Cerebellar nuclear complex (tissue), 1 donor: ENCODE measurements at places on chromosomes 7 and 10.

GRCh38 chr7:54556121-54556520, 13.9 kb downstream of the VSTM2A start:
- no peak for DNase-seq

DNA sequence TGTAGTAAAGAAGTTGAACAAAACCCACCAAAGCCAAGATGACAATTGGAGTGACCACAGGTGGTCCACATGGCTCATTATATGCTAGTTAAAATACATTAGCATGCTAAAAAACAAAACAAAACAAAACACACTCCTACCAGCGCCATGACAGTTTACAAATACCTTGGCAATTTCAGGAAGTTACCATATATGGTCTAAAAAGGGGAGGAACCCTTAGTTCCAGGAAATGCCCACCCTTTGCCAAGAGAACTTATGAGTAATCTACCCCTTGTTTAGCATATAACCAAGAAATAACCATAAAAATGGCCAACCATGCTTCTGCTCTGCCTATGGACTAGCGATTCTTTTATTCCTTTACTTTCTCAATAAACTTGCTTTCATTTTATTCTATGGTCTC, 979.1 kb upstream of the POT1 start:
- no peak for DNase-seq

GRCh38 chr10:110419265-110419664, 78.4 kb upstream of the DUSP5 start:
- no peak for DNase-seq

DNA sequence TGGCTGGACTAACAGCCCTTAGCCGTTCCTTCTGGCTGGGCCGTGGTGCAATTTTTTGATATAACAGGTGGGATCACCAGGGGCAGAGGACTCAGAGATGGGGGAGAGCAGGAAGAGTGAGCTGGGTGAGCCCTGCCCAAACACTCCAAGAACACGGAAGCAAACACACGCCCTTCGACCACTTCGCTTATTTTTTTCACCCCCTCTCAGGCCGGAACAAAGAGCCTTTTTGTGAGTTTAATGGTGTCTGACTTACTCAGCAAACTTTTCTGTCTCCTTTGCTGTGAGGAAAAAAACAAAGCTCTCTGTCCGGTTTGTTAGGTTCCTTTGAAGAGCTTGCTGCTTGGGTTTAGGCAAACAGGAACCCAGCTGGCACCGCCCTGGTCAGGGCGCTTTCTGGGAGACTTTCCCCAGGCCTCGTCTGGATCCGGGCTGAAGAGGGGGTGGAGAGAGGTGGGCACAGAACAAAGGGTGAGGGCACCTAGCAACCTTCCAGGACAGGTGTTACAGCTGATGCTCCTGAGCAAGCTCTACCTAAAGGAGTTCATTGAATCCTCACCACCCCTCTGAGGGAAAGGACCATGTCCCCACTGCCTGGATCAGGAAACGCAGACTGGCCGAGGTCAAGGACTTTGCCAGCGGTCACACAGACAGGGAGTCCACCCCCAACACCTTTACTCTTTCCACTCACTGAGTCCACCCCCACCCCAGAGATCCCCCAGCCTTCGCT, 23.3 kb downstream of the CALML3 start:
- DNase-seq = no peak

DNA sequence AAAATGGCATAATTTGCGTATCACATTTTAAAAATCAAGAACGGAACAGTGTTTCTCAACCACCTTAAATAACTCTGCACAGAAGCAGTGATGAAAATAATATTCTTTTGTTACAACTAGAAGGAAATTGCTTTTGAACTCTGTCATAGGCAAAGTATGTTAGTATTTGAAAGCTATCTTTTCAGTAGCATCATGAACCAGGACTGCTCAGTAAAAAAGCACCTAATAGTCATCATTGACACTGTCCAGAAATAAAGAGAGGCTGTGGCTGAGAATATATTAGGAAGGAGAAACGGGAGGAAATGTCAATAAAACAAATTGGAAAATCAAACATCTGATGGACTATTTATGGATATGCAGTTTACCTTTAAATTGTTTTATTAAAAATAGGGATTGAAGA, 237.2 kb upstream of the AKR1E2 start:
- DNase-seq = no peak

DNA sequence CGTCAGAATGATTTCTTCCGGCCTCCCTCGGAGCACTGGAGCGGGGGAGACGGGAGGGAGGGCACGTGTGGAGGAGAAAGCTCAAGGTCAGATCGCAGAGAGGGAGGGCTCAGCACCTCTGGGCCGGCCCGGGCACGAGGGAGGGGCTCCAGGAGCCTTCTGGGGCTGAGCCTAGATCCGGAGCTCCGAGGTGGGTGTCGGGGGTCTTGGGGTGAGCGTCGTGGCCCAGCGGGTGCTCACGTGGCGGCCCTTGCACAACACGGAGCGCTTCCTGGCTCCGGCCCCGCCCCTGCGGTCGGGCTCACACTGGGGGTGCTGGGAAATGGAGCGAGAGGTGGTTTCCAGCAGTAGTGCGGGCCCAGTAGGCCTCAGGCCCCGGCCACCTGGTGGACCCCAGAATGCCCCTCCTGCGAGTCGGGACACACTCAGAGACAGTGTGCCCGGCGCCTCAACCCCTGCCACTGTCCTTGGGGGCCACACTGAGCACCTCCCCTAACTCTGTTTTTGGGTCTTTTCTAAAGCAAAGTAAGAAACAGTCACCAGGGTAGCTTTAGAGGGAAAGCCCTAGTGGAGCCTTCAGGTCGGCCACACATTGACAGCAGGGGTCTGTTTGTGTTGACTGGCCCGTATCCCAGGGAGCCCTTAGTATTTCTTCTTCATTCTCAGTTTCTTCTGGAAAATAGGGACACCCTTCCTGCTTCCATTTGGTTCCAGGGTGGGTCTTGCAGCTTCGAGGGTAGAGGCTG, 798 bp downstream of the PPIF start:
- DNase-seq = no peak

GRCh38 chr10:120095875-120096274, 203.3 kb downstream of the SEC23IP start:
- DNase-seq = no peak

- DNase-seq = no peak
Measured at GRCh38 chr7:137169282-137169698, 174.2 kb downstream of the PTN start.

DNA sequence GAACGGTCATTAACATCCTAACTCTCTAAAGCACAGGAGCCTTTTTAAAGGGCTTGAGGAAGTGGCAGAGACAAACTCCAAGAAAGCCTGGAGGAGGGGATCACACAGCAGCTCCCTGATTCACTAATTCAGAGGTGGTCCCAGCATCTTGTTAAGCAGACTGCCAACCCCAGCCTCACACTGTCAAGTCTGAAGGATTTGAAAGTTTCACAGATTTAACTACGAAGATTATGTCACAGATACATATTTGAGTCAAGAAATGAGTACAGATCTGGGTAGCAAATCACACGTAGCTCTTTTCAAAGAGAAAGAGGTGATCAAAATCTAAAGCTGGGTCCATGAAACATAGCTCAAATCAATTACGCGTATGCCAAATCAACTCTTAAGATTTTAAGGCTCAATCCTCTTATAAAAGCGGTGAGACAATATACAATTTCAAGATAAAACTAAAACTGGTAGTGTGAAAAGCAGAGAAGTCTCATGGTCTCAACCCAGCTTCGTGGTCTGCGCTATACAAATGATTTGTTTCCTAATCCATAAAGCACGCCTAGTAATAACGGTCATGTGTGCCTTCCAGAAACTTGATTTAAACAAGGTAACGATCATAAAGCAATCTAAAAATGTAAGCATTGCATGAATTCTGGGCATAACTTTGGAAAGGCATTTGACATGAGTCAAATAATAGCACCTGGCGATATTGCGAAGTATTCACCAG, 229.9 kb upstream of the MKLN1 start:
- DNase-seq = no peak

- no peak for DNase-seq
Measured at GRCh38 chr10:14945108-14945507, 8.8 kb downstream of the DCLRE1C start.

DNA sequence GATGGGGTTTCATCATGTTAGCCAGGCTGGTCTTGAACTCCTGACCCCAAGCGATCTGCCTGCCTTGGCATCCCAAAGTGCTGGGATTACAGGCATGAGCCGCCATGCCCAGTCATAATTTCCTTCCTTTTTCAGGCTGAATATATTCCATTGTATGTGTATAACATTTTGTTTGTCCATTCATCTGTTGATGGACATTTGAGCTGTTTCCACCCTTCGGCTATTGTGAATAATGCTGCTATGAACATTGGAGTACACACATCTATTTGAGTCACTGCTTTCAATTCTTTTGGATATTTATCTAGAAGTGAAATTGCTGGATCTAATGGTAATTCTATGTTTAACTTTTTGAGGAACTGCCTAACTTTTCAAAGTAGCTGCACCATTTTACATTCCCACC, 34.6 kb downstream of the TLX1 start:
- no peak for DNase-seq

GRCh38 chr7:84614821-84615501, 420.4 kb upstream of the SEMA3A start:
- no peak for DNase-seq

DNA sequence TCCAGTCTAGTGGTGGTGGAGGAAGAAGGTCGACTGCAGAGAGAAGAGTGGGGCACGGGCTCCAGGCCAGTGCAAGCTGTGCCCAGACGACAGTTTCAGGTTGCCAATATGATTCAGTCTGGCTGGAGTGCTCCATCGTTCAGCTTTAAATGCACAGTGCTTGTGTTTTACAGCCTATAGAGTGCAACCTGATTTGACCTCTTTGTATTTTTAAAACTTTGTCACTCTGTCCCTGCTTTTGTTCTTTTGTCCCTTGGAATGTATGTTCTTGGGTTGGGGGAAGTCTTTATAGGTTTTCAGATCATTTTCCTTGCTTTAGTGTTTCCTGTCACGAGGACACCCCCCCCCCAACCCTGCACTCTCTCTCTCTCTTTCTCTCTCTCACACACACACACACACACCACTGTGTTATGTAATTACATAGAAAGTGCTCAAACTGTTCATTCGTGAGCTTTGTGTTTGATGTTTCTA, 198.0 kb downstream of the CAMK1D start:
- no peak for DNase-seq

DNA sequence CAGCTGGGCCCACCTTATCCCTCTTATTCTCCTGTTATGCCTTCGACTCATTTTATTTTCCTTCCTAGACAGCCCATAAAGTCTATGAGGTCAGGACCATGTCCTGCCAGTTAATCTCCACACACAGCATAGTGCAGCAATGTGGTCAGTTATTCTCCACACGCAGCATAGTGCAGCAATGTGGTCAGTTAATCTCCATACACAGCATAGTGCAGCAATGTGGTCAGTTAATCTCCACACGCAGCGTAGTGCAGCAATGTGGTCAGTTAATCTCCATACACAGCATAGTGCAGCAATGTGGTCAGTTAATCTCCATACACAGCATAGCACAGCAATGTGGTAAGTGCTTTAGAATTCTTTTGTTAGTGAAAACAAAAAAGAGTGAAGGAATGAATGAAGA, 77.8 kb downstream of the TEX36 start:
- DNase-seq = no peak

DNA sequence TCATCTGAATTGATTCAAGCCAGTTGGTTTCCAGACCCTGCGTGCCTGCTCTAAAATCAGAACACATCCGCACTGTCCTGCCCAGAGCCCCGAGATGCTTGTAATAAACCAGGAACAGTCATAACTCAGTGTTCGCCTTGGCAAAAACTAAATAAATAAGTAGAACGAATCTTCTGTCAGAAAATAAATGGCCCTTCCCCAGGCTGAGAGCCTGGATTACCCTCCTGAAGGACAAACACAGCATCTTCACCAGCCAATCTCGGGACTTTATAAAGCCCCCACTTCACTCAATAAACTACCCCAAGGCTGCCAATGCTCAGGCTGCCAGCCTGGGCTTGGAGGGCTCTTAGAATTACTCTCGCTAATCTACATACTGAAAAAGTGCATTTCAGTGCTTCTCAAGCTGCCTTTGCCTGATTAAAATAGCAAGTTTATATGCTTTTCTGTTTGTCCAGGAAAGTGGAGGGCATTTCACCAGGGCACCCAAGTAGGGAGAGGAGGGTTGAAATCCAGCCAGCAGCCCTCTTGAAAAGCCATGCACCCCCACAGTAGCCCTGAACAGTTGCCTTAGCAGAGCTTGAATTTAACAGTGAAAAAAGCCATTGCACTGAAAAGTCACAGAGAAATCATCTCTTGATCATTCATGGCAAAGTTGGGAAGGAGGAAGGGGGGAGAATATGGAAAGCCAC, 136.6 kb downstream of the CALN1 start:
- DNase-seq = no peak

GRCh38 chr10:113362645-113363091, 190.2 kb upstream of the HABP2 start:
- no peak for DNase-seq

DNA sequence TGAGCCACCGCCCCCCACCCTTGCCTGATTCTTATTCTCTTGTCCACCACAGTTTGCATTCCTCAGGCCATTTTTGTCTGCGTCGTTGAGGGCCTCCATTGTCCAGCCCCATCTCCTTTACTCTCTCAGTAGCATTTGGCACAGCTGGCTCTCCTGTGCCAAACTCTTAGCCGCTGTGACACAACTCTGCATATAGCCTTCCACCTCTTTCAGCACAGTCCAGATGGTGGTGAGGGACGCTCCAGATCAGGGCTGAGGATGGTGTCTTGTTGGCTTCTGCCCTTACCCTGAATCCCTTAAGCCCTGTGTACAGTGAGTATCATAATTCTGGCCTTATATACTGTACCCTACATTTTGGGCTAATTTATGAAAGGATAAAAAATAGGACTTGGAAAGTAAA, 45.6 kb downstream of the BMPR1A start:
- DNase-seq = no peak

DNA sequence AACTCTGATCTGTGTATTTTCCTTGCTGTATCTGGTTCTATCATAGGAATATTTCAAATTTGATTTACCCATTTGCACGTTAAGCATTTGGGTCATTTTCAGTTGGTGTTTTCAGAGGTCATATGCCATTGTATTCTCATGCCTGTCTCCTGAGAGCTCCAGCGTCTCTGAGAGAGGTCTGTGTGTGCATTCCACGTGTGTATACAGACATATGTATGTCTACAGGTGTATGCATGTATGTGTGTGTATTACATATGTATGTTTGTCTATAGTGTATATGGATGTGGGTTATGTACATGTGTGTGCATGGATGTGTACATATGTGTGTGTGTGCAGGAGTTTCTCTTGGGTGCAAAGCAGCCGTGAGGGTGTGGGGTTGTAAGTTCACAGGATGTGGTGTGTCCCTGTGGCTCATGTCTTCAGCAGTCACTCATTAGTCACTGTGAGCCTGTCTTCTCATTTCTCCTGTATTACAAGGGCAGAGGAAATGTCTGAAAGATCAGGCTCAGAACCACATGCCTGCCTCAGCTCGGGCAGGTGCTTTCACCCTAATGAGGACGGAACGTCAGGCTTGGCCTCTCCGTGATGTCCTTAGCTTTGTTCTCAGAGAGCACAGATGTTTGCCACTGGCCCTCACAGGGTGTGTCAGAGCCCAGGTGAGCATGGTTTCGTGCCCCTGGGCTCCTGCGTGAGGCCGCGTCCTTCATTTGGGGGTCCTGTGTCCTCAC, 101.6 kb downstream of the NKX6-2 start:
- no peak for DNase-seq

GRCh38 chr7:56097700-56098099, 4.9 kb upstream of the PHKG1 start:
- DNase-seq = no peak

- DNase-seq = no peak
Measured at GRCh38 chr10:93384006-93384405, 98.1 kb downstream of the MYOF start.

- no peak for DNase-seq
Measured at GRCh38 chr10:117552156-117552631, 9.6 kb downstream of the EMX2 start.

GRCh38 chr7:30029696-30030095, 1.5 kb downstream of the PLEKHA8 start:
- no peak for DNase-seq
